ENCODE measurements at places on chromosomes 11 and 22. TPM values are rescaled to one million over a fixed set of nuclear protein-coding genes. Genes with fewer than 3 reads are reported as not detected.

GNG3 gene
- total RNA-seq = not detected

ALX4 gene
- total RNA-seq = 5.7 TPM

TRPM5 gene
- not detected for total RNA-seq

SYT7 gene
- 0.72 TPM for total RNA-seq

CECR2 gene
- total RNA-seq = 0.08 TPM

OR5B21 gene
- not detected for total RNA-seq

TOM1 gene
- total RNA-seq = 15.0 TPM

UPK3A gene
- total RNA-seq = not detected
